ENCODE measurements at places on chromosomes 2 and 18.

GRCh38 chr2:122034777-122035176 lies 279.3 kb downstream of the TSN start:
- H3K4me3 ChIP-seq, result no peak overlapping the region
- H3K4me1 ChIP-seq, result no peaks in the 10 kb centered on the region
- H3K36me3 ChIP-seq, result no peaks in the 10 kb centered on the region
- H3K27ac ChIP-seq, result no peak overlapping the region
- H3K27me3 ChIP-seq, result peaks cover 14% of the 10 kb centered on the region

- no peak overlapping the region for H3K4me3 ChIP-seq
- H3K27ac ChIP-seq, result no peak overlapping the region
- H3K36me3 ChIP-seq, result no peaks in the 10 kb centered on the region
- peaks cover 4% of the 10 kb centered on the region for H3K27me3 ChIP-seq
- DNase-seq, result no peak
These were observed 40.5 kb upstream of the ITPRID2 start for GRCh38 chr2:181850936-181851560.

- no peak overlapping the region for H3K27ac ChIP-seq
- no peak for DNase-seq
- H3K27me3 ChIP-seq, result no peaks in the 10 kb centered on the region
- H3K36me3 ChIP-seq, result no peaks in the 10 kb centered on the region
- no peaks in the 10 kb centered on the region for H3K4me1 ChIP-seq
- no peak overlapping the region for H3K4me3 ChIP-seq
These were observed 102.3 kb upstream of the ZNF521 start for GRCh38 chr18:25454270-25454659.

DNA sequence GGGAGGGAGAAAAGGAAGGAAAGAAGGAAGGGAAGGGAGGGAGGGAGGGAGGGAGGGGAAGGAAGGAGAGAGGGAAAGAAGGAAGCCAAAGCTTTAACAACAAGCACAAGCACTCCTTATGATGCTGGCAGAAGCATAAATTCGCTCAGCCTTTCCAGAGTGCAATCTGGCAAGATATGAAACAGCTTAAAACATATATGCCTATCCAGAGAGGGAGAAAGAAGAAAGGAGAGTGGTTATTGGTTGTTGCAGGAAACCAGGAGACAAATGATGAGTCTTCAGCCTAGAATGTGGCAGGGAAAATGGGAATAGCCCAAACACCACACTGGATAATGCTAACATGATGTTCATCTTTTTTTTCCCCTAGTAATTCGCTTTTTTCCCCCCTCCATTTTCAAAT lies 64.0 kb downstream of the STPG4 start:
- no peaks in the 10 kb centered on the region for H3K36me3 ChIP-seq
- no peak overlapping the region for H3K27ac ChIP-seq
- peaks cover 2% of the 10 kb centered on the region for H3K27me3 ChIP-seq
- H3K4me1 ChIP-seq, result peaks cover 4% of the 10 kb centered on the region
- no peak for DNase-seq

DNA sequence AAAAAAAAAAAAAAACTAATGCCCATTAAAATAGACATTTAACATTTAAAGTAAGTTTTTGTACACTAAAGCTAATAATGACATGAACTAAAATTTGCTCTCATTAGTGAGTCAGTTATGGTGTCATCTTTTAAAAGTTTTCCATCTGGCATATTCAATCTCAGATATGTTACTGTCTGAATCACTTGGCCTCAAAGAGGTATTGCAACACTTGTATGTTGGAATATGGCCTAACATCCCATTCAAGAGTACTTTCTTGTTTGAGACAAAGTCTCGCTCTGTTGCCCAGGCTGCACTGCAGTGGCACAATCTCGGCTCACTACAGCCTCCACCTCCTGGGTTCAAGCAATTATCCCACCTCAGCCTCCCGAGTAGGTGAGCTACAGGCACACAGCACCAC lies 169.7 kb downstream of the TMEM163 start:
- no peaks in the 10 kb centered on the region for H3K36me3 ChIP-seq
- H3K4me1 ChIP-seq, result no peaks in the 10 kb centered on the region
- no peak for DNase-seq
- peaks cover 8% of the 10 kb centered on the region for H3K27me3 ChIP-seq
- no peak overlapping the region for H3K4me3 ChIP-seq

DNA sequence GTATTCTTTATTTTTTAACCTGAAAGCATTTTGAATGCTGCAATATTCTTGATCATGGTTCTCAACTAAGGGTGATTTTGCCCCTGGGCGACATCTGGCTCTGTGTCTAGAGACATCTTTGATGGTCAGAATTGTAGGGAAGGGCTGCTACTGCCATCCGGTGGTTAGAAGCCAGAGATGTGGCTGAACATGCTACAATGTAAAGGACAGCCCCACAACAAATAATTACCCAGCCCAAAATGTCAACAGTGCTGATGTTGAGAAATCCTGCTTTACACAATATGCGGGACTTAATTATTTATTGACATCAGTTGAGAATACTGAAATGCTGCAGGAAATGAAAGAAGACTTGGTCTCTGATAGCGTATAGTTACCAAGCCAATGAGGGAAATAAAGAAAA lies 37.5 kb upstream of the SERPINB2 start:
- H3K4me1 ChIP-seq, result no peaks in the 10 kb centered on the region
- no peak overlapping the region for H3K27ac ChIP-seq
- peaks cover 9% of the 10 kb centered on the region for H3K27me3 ChIP-seq
- peak; percentile 38 for DNase-seq

GRCh38 chr2:144131042-144131441 lies 388.9 kb downstream of the ZEB2 start:
- H3K4me3 ChIP-seq, result no peak overlapping the region
- no peak overlapping the region for H3K27ac ChIP-seq
- H3K36me3 ChIP-seq, result no peaks in the 10 kb centered on the region

GRCh38 chr18:79597831-79598632 lies 81.6 kb upstream of the CTDP1 start:
- H3K27ac ChIP-seq, result no peak overlapping the region
- DNase-seq, result no peak
- no peak overlapping the region for H3K4me3 ChIP-seq

DNA sequence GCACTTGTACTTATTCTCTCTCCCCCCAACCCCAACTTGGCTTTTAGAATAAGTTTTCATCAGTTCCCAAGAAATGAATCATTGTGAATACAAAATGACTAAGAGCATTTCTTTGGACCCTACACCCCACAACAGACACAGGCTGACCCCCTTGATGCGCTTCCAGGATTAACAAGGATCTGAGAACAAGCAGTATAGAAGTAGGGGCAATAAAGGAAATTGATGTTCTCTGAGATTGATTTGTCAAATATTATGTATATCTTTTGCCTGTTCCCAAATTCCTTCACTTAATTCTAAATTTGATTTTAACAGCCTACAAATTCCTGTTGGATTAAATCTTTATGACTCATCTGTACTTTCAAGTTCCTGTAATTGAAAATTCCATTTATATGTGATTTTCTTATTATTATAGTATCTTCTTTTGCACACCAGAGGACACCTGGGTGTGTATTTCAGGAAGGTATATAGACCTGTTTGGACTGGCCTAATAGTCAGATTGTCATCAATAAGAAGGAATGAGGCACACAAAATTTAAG lies 10.2 kb upstream of the PTPN4 start:
- H3K4me1 ChIP-seq, result peaks cover 5% of the 10 kb centered on the region
- no peaks in the 10 kb centered on the region for H3K27me3 ChIP-seq
- H3K27ac ChIP-seq, result no peak overlapping the region
- no peak overlapping the region for H3K4me3 ChIP-seq

DNA sequence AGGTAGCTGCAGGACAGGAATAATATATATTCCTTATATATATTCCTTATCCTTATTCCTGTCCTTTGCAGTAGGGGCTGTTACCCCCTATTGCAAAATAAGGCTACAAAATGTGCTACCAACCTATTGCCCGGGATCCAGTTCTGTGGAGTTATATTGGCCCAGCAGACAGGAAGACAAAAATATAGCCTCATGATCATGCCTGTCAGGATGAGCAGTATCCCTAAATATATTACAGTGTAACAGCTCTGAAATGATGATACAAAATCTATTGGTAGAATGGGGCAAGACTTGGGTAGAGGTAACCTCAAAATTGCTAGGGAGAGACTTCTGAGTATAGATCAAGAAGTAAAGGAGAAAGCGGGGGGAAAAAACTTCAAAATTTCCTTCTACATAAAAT lies 31.6 kb upstream of the MARCHF7 start:
- DNase-seq, result no peak
- H3K36me3 ChIP-seq, result no peaks in the 10 kb centered on the region
- no peak overlapping the region for H3K4me3 ChIP-seq
- H3K4me1 ChIP-seq, result no peaks in the 10 kb centered on the region
- H3K27ac ChIP-seq, result no peak overlapping the region

- no peak for DNase-seq
- no peaks in the 10 kb centered on the region for H3K4me1 ChIP-seq
- no peaks in the 10 kb centered on the region for H3K36me3 ChIP-seq
- no peak overlapping the region for H3K4me3 ChIP-seq
- no peaks in the 10 kb centered on the region for H3K27me3 ChIP-seq
These were observed 481.2 kb downstream of the NUP35 start for GRCh38 chr2:183605440-183605839.

- DNase-seq, result no peak
- no peak overlapping the region for H3K4me3 ChIP-seq
- H3K27ac ChIP-seq, result no peak overlapping the region
- no peaks in the 10 kb centered on the region for H3K36me3 ChIP-seq
- no peaks in the 10 kb centered on the region for H3K4me1 ChIP-seq
These were observed 123.8 kb upstream of the PKDCC start for GRCh38 chr2:41924024-41924423.

DNA sequence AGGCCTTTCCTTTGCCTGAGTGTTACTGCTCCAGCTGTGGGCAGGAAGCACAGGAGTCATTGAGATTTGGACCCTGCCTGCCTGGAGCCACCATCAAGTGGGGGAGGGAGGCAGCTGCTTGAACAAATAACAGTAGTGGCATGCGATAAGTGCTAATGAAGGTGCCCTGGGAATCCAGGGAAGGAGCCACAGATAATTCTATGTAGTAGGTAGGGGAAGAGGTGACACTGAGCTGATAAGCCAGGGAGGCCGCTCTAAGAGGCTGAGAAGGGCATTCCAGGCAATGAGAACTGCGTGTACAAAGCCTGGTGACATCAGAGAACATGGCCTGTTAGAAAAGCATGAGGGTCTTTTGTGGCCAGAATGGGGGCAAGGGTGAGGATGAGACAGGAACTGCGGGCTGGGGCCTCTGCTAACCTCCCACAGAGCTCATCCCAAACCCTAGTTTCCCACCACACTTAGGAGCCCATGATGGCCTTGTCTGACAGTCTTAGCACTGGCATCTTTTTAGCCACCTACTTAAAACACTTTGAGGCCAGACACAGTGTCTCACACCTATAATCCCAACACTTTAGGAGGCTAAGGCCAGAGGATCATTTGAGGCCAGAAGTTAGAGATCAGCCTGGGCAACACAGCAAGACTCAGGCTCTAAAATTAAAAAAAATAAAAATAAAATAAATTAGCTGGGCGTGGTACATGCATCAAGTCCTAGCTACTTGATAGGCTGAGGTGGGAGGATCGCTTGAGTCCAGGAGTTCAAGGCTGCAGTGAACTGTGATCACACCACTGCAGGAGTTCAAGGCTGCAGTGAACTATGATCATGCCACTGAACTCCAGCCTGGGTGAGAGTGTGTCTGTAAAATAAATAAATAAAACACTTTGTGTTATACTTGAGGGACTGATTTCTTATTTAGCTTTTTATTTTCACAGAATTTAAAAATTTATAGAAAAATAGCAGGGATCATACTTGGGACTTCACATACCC lies 58.9 kb downstream of the TET3 start:
- DNase-seq, result no peak
- no peaks in the 10 kb centered on the region for H3K27me3 ChIP-seq
- peaks cover 6% of the 10 kb centered on the region for H3K36me3 ChIP-seq
- no peak overlapping the region for H3K27ac ChIP-seq
- H3K4me3 ChIP-seq, result no peak overlapping the region
- H3K4me1 ChIP-seq, result peaks cover 46% of the 10 kb centered on the region

GRCh38 chr2:226122041-226122440 lies 677.6 kb downstream of the IRS1 start:
- no peaks in the 10 kb centered on the region for H3K4me1 ChIP-seq
- DNase-seq, result no peak
- H3K4me3 ChIP-seq, result no peak overlapping the region
- no peak overlapping the region for H3K27ac ChIP-seq
- no peaks in the 10 kb centered on the region for H3K36me3 ChIP-seq

DNA sequence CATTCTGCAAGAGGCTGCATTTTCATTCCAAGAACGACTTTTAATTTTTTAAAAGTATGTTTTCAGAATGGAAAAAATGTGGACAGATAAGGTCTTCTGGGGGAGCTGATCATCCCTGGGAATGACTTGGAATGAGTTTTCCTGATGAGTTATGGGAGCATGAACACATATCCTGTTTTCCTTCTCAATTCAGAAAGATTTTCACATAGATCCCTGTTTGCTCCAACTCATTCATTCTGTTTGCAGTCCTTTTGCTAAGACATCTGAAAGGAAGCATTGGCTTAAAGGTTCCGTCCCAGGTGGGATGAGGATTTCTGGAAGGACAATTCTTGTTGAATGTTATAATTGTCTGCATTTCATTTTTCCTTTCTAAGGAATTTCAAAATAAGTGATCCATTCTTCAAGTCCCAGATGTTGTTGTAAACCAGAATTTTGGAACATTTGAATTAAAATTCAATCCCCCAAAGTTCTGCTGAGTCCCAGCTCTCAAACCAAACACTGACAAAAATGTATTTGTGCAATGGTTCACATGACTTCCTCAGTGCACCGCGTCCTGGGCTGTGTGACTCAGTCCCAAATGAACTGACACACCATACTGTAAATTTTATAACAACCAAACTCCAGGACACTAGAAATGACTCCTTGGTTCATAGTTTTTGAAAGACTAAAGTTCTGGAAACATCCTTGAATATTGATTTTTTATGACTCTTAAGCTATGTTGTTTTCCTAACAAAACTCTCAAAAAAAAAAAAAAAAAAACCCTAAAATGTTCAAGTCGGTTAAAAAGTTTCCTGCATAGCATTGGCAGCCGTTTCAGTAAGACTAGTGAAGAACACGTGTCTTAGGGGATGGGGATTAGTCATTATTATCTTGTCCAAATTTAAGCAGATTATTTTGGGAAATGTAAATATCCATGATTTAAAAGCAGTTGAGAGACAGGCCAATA lies 281.8 kb upstream of the TCF4 start:
- DNase-seq, result no peak
- no peak overlapping the region for H3K27ac ChIP-seq
- no peaks in the 10 kb centered on the region for H3K27me3 ChIP-seq
- H3K4me1 ChIP-seq, result no peaks in the 10 kb centered on the region
- no peak overlapping the region for H3K4me3 ChIP-seq
- H3K36me3 ChIP-seq, result no peaks in the 10 kb centered on the region

DNA sequence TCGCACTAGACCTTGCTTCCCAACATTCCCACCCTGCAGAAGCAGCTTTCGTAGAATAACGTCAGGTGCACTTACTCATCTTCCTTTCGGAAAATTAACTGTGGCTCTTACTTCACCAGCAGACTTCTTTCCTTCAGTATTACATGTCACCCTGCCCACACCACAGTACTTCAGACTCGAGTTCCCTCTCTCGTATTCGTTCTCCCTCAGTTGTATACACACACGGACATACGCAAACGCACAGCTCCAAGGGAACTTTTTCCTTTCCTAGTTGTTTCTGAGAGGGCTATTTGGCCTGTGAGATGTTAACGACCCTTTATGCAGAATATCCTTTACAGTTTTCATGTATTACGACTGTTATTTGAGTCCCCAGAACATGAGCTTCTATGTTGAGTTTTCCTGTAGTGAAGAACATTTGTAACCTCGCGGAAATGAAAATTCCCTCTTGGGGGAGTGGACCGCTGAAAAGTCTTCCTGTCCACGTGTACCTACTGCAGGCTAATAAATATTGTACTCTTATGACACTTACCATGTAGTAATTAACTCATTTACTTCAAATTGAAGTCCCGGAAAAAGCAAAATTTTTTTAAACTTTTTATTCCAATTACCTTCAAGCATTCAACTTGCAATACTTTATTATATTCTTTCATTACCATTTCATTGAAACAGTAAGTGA lies 908 bp downstream of the ERLEC1 start:
- H3K36me3 ChIP-seq, result peaks cover 3% of the 10 kb centered on the region
- H3K4me3 ChIP-seq, result peak overlapping the region; percentile 95
- peaks cover 47% of the 10 kb centered on the region for H3K4me1 ChIP-seq

Measured in activated naive CD4-positive, alpha-beta T cell treated with anti-CD3 and anti-CD28 coated beads for 36 hours (primary cell).